ENCODE measurements at places on chromosomes 1 and 21.

- no peak for DNase-seq
Measured at GRCh38 chr1:94919241-94920030, 7.5 kb downstream of the CNN3 start.

DNA sequence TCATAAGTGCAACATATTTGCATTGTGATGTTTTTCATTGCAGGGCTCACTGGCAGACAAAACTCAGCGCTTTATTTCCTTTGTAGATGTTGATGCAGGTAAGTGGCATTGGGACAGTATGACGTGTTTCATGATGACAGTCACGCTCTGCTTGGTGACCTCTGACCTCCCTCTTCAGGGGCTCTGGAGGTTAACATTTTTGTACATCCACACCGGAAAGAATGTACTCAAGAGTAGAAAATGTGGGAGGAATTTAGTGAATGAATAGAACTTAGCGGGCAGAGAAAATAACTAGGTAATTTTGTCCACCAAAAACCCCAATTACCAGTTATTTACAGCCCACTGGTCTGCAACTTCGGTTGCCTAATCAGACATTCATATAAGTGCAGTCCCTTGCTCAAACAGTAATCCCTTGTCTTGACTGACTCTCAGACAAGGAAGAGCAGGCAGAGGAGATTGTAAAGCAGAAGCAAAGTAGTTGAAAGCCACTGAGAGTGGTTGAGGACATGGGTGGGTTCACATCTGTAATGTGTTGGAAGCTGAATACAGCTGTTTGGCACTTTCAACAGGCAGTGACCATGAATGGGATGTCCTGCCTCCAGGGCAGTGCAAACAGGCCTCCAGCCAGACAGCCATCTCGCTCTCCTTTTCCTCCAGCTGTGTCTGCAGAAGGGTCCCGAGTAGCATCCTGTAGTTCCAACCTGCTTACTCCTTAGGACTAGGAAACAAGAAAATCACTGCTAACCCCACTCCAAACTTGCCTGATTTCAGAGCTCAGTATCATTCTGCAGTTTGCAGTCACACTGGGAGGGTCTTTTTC is 188.9 kb downstream of the NRIP1 start:
- DNase-seq: no peak

- DNase-seq: no peak
Measured at GRCh38 chr21:41926117-41926806, 27.6 kb downstream of the C2CD2 start.

GRCh38 chr1:155977690-155978324 is 540 bp downstream of the ARHGEF2 start:
- DNase-seq: peak; percentile 66

DNA sequence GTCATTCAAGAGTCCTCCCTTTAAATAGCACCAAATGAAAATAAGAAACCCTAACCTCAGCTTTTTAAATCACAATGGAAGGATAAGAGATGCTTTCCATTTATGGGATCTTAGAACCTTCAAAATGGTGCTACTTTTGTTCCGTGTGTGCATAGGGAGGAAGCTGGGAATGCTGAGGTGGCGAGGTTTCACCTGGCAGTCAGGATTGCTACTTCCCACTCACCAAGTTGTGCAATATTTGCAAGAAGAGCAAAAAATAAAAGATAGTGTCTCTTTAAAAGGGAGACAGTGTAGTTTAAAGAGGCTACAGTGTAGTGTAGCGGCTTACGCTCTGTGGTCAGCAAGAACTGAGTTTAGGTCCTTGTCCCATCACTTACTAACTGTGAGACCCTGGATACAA is 392.4 kb upstream of the ST6GALNAC5 start:
- DNase-seq: no peak

DNA sequence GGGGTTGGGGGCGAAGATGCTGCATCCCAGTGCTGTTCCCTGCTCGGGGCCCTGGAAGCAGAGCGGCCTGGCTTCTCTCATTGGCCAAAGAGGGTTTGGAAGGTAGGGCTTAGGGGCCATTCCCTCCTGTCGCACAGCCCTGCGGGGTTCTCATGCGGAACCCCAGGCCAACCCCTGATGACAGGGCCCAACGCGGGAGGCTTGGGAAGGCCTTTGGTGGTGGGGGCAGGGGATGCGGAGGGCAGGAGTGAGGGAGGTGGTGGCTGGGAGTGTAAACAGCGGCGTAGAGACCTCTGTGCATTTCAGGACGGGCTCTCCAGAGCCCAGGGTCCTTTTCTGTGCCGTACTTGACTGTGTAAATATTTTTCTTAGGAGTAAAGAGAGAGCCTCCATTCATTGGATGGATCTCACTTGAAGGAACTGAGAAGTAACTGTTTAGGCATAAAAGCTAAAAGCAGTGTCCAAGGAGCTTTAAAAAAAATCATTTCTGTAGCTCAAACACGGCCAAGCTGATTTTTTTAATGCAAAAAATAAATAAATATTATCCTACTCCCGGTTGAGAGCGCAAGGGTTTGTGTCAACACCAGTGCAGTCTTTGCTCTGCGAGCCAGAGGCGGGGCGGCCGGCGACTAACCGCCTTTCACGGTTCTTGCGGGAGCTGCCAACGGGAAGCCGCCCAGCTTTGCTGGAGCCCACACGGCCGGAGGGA is 169.1 kb downstream of the PRDM16 start:
- no peak for DNase-seq

- DNase-seq: no peak
Measured at GRCh38 chr1:52153010-52153409, 11.1 kb downstream of the ZFYVE9 start.

GRCh38 chr1:89462250-89462649 is 62.4 kb upstream of the LRRC8B start:
- no peak for DNase-seq

- DNase-seq: peak; percentile 57
Measured at GRCh38 chr1:44786138-44786840, 1.7 kb downstream of the BEST4 start.

GRCh38 chr1:221940631-221941030 is 198.7 kb upstream of the DUSP10 start:
- no peak for DNase-seq

- no peak for DNase-seq
Measured at GRCh38 chr1:206633708-206634121, 1.6 kb upstream of the DYRK3 start.

DNA sequence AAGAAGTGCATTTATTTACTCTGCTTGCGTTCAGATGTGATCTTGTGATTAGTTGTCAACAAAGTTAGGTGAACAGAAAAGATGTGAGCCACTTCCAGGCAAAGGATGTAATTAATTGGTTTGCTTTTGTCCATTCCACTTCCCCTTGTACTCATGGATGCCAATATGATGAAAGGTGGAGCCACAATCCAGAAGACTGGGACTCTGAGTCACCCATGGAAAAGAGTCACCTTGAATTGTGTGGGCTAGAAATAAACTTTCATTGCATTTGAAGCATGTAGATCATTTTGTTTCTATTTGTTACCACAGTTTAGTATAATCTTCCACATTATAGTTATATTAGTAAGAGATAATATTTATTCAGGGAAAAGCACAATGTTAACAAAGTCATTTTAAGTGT is 684.2 kb downstream of the LTN1 start:
- no peak for DNase-seq

DNA sequence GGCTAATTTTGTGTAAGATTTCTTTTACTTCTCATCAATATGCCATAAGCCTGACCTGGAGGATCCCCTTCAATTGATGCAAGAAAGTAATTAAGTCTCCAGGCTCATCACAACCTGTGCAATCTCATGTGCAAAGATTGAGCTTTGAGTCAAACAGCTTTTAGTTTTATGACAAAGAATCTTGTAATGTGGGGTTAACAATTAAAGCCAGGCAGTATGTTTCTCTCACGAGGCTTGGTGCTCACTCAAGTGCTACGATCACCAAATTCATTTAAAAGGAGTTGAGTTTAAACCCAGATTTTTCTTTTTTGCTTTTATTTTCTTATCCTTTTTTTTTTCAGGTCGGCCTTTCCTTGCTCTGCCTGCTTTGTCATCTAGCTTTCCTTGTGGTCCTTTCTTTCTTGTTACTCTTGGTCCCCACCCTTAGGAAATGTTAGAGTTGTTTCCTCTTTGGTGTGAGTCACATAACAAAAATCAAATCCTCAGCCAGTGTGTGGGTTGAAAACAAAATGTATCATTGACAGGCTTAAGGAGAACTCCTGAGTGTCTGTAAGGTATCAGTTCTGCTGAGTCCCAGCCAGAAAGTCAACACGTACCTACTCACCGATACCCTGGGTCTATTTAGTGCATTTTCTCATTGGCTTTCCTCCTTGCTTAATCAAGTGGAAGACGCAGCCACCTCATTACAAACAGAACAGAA is 1037.2 kb downstream of the ADGRL2 start:
- DNase-seq: no peak

- DNase-seq: no peak
Measured at GRCh38 chr1:39545531-39545930, 31.1 kb downstream of the PABPC4 start.

DNA sequence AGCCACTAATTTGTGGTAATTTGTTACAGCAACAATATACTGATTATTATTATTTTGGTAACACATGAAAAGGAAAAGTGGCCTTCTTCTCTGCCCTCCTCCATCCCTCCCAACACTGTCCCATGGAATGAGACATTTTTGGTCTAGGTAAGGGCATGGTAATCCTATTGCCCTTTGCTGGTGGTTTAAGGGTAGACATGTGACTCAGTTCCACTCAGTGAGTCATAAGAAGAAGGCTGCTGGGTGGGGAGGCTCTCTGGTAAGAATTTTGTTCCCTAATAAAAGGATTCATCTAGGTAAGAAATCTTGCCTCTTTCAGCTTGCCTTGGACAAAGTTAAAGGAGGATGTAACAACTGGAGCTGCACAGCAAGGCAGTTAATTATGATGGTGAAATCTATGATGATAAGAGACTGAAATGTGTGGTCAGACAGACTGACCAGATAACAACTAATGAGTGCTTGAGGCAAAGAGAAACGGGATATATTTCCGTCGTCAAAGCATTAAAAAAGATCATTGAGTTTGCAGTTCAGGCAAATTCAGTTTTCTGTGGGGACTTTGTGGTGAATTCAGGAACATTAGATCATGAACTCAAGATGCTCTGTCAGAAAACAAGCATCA is 232.0 kb upstream of the KCNK2 start:
- no peak for DNase-seq

GRCh38 chr1:66323958-66324625 is 209.9 kb upstream of the SGIP1 start:
- no peak for DNase-seq

DNA sequence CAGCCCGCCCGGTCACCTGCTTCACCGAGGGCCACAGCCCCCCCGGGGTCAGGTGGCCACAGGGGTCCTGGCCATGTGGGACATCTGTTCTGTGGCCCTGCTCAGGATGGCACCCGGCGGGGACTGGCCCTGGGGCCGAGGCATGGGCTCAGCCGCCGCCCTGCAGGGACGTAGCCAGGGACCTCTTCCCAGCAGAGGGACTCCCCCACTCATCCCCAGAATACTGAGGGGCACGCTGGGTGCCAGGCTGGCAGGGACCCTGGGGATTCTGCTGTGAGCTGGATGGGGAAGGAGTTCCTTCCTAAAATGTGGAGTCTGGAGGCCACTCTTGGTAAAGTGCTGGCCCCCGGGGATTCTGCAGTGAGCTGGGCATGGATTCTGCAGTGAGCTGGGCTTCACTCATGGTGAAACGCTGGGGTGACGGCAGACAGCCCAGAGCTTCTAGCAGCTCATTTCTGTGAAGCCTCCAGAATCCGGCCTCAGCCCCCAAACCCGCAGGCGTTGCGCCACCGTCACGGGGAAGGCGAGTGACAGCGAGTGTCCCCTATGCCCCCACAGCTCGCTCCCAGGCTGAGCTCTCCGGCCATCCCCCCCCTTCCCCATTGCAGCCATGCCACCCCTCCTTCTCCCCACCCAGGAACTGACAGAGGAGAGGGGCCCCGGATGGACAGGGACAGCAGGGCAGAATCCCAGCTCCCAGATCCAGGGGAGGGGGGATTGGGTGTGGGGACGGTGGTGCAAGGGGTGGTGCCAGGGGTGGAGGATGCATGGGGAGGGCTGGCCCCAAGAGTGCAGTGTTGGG is 1.4 kb downstream of the ITGB2 start:
- DNase-seq: no peak

DNA sequence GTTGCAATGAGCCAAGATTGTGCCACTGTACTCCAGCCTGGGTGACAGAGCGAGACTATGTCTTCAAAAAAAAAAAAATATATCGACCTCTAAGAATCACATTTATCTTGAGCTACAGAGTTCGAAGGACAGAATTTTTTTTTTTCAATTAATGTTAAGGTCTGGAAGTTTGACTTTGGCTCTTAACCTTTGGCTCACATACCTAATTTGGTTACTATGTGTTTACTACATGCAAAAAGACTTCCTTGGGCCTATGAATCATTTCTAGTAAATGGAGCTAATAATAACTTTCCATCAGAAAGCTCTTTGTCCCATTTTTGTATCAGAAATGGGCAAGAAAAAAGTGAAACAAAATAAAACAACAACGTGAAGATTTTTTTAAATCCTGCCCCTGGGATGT is 351.2 kb downstream of the SMYD3 start:
- no peak for DNase-seq

- no peak for DNase-seq
Measured at GRCh38 chr21:37516998-37517397, 150.4 kb downstream of the DYRK1A start.

- DNase-seq: no peak
Measured at GRCh38 chr1:16392740-16393569, 25.9 kb downstream of the SZRD1 start.

DNA sequence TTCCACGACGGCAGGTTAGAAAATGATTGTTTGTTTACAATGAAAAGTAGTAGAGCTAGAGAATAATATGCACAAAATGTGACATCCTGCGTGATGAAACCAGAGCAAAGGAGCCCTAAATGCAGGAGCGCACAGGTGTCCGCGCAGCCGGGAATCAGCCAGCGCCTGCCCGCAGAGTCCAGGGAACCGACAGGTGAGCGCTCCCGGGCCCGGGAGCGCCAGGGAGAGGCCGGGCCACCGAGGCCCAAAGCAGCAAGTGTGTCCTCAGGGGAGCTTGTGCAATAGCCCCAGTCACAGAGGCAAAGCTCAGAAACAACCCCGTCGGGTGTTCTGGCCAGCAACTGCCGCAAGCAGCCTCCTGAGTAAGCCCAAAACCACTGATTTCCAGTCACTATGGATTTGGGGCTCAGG is 789 bp upstream of the GALE start:
- no peak for DNase-seq

DNA sequence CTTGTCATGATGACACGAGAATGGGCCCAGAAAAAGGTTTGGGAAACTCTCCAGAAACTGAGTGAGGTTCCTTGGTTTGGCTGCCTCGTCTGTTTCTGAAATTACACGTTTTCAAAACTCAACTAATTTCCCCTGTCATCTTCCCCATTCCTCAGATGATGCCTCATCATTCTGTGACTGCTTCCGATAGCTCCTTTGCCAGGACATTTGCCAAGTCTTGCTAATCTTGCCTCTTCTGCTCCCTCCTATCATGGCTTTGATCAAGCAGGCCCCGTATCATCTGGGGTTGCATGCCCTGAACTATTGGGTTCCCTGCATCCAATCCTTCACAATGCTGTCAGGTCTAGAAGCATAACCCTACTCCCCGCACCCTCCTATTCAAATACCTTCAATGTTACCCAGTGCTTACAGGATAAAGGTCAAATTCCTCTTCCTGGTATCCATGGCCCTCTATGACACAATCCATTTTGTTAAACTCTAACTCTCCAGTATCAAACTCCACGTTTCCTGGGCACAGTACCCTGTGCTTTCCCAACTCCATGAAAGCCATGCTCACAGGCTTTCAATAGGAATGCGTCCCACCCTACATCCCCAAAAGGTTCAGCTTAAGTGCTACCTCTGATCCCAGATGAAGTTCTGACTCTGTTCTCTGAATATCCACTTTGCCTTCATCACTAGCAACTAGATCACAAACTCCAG is 22.2 kb upstream of the TMEM200B start:
- DNase-seq: no peak
